GM13977 (cell line): ENCODE measurements at places on chromosomes 2 and 18.

DNA sequence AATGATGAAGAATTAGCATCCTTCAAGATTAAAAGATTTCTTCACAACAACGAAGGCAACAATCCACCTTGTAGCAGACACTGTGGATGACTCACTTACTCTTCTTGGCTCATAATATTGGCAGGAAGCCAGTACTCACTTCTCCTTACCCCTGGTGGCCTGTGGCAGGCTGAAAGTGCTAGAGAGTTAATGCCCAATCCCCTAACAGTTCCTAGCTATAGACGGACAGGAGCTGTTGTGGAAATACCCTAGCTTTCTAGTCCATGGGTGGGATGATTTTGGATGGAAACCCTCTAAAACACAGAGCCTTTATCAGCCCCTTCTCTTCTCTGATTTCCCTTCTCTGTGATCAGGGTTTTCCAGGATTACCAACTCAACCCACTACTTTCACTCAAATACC lies 128.6 kb upstream of the NYAP2 start:
- peak; percentile 57 for DNase-seq

DNA sequence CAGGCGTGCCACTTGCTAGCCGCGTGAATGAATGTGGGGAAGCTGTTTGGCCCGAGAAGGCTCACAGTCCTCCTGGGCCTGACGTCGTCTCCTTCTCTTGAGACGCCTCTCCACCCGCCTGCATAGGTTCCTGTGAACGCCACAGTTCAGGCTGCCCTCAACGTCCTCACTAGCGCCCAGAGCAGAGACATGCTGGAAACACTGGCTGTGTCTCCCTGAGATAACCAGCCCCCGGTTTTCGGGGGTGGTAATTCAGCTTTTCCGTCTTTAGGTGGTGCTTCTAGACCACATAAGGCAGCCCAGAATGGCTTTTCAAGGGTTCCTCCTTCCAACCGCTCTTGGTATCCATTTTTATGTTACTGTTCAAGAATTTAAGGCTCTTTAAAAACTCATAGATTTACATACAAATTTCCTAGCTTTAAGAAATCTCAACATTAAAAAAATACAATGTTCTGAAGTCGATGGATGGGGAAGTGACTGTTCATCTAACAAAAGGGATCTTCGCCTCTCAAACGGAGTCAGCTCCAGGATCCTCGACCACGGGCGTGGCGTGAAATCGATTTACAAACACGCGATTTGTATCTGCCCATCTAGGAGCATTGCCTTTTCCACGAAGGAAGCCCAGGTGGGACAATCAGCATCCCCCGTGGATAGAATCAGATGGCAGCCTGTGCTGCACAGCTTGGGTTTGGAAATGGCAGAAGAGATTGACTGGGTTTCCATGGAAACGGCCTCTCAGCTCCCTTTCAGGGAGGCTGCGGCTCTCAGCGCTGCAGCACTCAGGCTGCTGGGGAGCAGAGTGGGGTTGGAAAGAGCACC lies 110.6 kb upstream of the PXDN start:
- peak; percentile 53 for DNase-seq

DNA sequence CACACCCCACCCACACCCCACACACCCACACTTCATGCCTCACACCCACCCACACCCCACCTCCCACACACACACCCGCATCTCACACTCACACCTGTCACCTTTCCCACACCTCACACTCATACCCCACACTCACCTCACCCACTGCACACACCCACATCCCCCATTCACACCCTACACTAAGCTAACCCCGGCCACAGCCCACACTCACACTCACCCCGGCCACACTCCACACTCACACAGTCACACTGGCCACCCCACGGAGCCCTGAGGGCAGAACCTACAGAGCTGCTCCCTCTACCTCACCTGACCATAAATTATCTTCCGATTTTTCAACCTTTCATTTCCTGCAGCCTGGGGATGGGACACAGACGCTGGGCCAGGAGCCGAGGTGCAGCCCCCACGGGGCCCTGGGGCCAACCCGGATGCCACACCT lies 241.3 kb downstream of the HDAC4 start:
- no peak for DNase-seq

DNA sequence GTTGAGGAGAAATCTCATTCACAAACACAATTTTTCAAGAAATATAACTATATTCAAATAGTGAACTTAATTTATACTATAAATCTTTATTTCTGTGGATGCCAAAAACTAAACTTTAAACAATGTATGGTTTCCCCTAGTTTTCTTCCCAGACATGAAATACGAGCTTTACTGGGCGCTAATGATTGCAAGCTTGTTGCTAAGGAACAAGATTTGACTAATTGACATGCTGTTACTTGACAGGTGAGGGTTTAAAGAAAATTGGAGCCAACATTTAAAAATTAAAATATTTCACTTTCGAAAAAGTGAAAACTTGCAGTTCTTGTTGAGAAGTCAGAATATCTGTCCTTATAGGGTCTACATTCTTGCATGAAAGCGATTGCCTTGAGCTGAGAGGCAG lies 381.0 kb downstream of the MEIS1 start:
- DNase-seq = no peak

GRCh38 chr2:19747310-19748072 lies 154.3 kb downstream of the TTC32 start:
- no peak for DNase-seq

DNA sequence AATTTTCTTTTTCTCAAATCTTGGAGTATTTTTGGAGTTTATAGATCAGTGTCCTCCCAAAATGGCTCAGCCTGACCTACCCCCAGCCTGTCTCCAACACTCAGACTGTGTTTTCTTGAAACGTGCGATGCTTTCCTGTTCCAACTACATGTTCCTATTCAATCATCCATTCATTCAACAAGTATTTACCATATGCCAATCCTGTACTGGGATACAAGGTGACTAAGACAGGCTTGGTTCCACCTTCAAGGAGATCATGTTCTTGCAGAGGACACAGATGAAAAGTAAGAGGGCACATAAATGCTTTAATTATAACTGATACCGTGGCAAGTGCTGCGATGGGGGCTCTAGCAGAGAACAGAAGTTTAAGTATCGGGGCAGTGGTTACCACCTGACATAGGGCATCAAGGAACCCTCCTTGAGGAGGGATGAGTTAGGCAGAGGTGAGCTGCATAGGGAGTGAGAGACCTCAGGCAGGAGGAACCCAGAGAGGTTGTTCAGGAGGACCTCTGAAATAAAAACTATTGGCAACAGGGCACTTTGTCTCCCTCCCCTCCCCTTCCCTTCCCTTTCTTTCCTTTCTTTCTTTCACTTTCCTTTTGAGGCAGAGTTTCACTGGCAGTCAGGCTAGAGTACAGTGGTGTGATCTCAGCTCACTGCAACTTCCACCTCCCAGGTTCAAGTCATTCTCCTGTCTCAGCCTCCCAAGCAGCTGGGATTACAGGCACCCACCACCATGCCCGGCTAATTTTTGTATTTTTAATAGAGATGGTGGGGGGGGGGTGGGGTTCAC lies 469.0 kb downstream of the EPHA4 start:
- no peak for DNase-seq

DNA sequence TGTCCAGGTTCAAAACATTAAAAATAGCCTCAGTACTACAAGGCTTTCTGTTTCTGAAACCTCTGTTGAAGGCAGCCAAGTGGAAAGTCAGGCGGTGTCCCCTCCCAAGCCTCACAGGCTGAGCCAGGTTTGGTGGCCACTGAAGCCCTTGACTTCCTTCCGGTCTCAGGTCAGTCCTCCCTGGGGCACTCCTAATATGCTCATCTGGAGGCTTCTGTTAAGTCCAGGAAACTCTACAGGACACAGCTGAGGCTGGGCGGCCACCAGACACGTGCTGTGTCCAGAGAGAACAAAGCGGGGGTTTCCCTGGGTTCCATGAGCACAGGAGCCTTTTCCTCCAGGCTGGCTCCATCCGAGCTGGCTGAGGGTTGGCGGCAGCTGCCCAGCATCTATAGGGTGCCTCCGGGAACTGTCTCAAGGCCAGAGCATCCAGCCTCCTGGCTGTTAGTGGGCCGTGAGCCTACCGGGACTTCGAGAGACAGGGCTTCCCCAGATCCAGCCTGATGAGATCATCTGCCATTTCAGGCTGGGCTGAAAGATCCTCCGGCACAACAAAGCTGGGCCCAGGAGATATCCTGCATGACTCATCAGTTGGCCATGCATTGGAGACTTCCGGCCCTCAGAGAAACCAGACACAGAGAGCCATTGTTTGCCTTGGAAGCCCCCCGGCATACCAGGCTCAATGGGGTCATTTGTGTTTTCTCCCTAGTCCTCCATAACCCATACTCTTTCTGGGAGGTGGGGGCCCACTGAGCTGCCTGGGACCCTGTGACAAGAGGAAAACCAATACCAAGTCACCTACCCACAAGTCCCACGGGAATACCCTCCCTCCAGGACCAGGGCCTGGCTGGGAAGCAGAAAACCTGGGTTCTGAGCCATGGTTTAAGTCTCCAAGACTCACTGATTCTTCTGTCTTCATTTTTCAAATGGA lies 71.7 kb downstream of the HS1BP3 start:
- DNase-seq = peak; percentile 63
